Left lung (tissue), 14 donors: ENCODE measurements at places on chromosomes 16 and 17.

- no peak for DNase-seq
Observed at GRCh38 chr17:34853924-34854323, 107.3 kb downstream of the CCT6B start.

- no peak for DNase-seq
Observed at GRCh38 chr17:42512733-42513251, 23.2 kb upstream of the NAGLU start.

GRCh38 chr17:62933501-62934385, 32.3 kb upstream of the TANC2 start:
- DNase-seq = no peak

DNA sequence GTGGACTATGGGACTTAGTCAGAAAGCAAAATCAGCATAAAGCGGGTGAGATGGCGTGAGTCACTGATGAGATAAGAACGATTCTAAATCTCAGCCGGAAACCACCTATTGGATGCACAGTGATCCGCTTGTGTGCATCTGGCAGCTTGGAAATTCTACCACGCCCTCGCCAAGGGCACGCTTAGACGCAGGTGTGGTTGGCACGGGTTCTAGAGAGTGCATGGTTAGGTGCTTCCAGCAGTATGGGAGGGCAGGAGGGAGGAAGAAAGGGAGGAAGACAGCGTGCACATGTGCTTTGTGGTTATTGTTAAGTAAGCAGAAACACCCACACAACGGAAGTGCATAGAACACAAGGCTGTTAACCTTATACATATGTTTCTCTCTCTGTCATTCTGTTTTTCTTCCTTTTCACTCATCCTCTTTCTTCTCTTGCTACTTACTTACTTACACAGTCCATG, 374.0 kb upstream of the ASIC2 start:
- no peak for DNase-seq

DNA sequence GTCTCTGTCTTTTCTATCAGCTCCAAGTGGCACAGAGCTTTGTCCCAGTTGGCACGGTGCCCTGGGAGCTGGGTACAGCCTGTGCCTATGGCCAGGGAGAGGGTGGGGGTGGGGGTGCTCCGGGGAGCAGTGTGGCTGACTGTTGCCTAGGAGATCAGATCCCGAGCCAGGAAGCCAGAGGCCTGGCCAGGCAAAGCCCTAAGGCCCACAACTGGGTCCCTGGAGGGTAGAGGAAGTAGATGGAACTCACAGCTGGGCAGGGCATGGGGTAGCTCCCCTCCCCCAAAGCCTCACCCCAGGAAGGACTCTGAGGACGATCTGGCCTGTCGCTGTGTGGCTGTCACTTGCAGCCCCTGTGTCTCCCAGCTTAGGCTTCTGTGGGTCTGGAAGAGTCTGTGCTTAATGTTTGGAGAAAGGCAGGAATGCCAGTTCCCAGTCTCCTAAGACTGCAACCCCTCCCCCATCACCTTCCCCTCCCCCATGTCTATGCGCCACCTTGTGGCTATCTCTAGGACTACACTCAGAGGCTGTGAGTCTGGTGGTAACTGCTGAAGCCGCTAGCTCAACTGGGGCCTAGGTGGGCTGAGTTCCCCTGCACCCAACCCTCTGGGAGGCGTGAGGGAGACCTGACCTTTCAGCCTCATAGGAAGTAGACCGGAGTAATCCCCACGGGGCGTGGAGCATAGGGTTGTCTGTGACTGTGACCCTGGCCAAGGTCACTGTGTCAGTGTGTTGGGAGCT, 12.6 kb downstream of the THRA start:
- peak; percentile 86 for DNase-seq

DNA sequence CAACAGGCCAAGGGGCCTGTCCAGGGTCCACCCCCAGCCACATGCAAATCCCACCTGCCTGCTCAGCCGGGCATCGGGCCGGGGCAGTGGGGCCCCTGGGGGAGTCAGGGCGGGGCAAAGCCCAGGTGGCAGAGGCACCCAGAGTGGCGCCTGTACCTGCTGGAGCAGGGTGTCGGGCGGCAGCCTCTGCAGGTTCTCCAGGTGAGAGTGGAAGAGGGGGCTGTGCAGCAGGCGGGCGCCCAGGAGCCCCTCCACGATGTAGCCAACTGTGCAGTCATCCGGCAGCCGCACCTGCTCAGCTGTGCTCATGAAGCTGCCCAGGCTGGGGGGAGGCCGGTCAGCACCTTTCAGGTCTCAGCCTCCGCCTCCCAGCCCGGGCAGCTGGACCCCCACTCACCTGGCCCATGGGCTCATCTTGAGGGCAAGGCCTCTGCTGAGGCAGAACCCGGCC, 2.1 kb downstream of the RFNG start:
- DNase-seq = no peak
